Activated CD4-positive, alpha-beta T cell treated with anti-CD3 and anti-CD28 coated beads, Interleukin-2, amount 10 ng/mL, durations not matched to agents 7 days and 5 days (primary cell): ENCODE measurements at places on chromosomes 2 and 18. TPM values are rescaled to one million over a fixed set of nuclear protein-coding genes. Genes with fewer than 3 reads are reported as not detected.

The HOXD1 gene
- total RNA-seq: not detected

The SCYGR4 gene
- total RNA-seq: not detected

DNA sequence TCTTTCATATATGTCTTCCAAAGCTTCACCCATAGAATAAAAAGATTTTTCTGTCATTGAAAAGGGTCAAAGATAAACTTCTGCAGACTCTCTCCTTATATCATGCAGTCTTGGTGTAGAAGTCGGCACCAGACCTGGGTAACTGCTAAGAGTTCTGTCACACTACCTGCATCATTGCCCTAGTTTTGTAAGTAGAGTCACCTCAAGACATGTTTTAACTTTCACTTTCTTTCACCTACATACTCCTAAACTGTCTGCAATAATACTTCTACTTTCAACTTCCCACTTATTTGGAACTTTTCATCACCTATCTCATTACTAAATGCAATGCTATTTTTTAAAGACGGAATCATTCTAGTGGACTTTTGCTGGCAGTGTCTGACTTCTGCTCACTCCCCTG, 475.6 kb upstream of the VRK2 start:
- no peaks in the 10 kb centered on the region for H3K27me3 ChIP-seq
- DNase-seq: no peak
- no peaks in the 10 kb centered on the region for H3K4me1 ChIP-seq
- no peak overlapping the region for H3K4me3 ChIP-seq
- no peak overlapping the region for H3K27ac ChIP-seq
- no peaks in the 10 kb centered on the region for H3K36me3 ChIP-seq

GRCh38 chr2:166074430-166074829, 53.4 kb downstream of the SCN1A start:
- no peak overlapping the region for H3K27ac ChIP-seq
- peaks cover 5% of the 10 kb centered on the region for H3K27me3 ChIP-seq
- DNase-seq: no peak
- no peaks in the 10 kb centered on the region for H3K36me3 ChIP-seq

- no peak for DNase-seq
- H3K4me1 ChIP-seq: no peaks in the 10 kb centered on the region
- H3K36me3 ChIP-seq: no peaks in the 10 kb centered on the region
- H3K27ac ChIP-seq: no peak overlapping the region
- H3K27me3 ChIP-seq: no peaks in the 10 kb centered on the region
Measured at GRCh38 chr18:39741755-39742466, 2176.3 kb upstream of the CELF4 start.

DNA sequence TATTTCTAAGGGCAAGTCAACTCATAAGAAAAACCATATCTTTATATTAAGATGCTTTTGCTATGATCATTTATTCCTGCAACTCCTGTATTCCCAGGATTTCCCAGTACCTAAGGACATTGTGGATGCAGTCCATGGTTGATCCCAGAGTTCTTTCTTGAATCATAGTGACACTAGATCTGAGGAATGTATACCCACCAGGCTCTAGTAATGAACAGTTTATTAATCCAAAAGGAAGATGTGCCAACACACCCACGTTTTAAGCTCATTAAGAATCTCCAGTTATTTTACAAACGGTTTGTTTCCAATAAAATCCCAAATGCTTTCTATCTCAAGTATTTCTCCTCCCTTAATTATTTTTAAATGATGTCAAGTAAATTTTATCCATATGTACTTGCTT, 210.8 kb upstream of the ZEB2 start:
- DNase-seq: no peak
- H3K27ac ChIP-seq: no peak overlapping the region
- no peak overlapping the region for H3K4me3 ChIP-seq
- no peaks in the 10 kb centered on the region for H3K4me1 ChIP-seq

GRCh38 chr2:102331311-102331980, 20.1 kb downstream of the IL1RL1 start:
- no peak for DNase-seq
- H3K4me3 ChIP-seq: no peak overlapping the region
- peaks cover 2% of the 10 kb centered on the region for H3K36me3 ChIP-seq
- H3K27ac ChIP-seq: no peak overlapping the region
- peaks cover 23% of the 10 kb centered on the region for H3K27me3 ChIP-seq
- H3K4me1 ChIP-seq: no peaks in the 10 kb centered on the region

GRCh38 chr2:233165895-233166661, 85.4 kb upstream of the ATG16L1 start:
- H3K36me3 ChIP-seq: peaks cover 50% of the 10 kb centered on the region
- no peak overlapping the region for H3K27ac ChIP-seq
- no peak overlapping the region for H3K4me3 ChIP-seq
- no peaks in the 10 kb centered on the region for H3K27me3 ChIP-seq
- peak; percentile 37 for DNase-seq
- peaks cover 6% of the 10 kb centered on the region for H3K4me1 ChIP-seq
